Body of pancreas (tissue), 4 donors: ENCODE measurements at places on chromosomes 13 and 19. TPM values are rescaled to one million over a fixed set of nuclear protein-coding genes. Genes with fewer than 3 reads are reported as not detected.

Gene KLK1
- total RNA-seq: 947 TPM

DNA sequence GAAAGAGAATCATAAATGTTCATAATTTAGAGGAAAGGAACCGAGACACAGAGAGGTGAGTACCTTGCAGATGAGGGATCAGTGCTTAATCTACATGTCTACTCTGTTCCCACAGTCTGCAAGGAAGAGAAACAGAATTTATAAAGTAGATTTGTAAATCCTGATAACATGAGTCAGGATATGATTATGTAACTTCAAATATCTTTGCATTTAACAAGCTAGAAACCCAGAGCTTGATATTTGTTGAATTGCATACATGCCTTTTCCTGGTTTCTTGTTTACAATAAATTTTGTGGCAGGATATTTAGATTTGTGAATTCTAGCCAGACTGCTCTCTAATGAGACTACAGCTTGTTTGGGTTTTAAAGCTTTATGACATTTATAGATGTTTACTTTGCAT lies 219.2 kb downstream of the ENOX1 start:
- no peak overlapping the region for H3K4me3 ChIP-seq
- H3K27ac ChIP-seq: no peak overlapping the region
- H3K4me1 ChIP-seq: peaks cover 4% of the 10 kb centered on the region
- no peak for DNase-seq
- H3K36me3 ChIP-seq: no peaks in the 10 kb centered on the region

GRCh38 chr13:86269511-86269910 lies 470.3 kb upstream of the SLITRK6 start:
- no peak overlapping the region for H3K27ac ChIP-seq
- DNase-seq: no peak
- no peaks in the 10 kb centered on the region for H3K27me3 ChIP-seq
- H3K4me1 ChIP-seq: no peaks in the 10 kb centered on the region
- H3K4me3 ChIP-seq: no peak overlapping the region

DNA sequence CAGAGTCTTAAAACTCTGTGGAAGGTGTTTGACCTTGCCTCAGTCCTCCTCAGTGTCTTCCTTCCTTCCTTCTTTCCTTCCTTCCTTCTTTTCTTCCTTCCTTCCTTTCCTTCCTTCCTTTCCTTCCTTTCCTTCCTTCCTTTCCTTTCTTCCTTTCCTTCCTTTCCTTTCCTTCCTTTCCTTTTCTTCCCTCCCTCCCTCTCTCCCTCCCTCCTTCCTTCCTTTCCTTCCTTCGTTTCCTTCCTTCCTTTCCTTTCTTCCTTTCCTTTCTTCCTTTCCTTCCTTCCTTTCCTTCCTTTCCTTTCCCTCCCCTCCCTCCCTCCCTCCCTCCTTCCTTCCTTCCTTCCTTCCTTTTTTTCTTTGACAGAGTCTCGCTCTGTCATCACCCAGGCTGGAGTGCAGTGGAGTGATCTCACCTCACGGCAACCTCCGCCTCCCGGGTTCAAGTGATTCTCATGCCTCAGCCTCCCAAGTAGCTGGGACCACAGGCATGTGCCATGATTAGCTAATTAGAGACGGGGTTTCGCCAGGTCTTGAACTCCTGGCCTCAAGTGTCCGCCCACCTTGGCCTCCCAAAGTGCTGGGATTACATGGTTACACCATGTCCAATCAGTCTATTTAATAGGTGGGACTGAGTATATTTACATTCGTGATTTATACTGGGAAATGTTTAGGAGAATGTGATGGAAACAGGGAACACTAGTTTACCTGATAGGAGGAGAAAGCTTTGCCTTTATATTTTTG lies 16.3 kb downstream of the ZNF507 start:
- H3K4me1 ChIP-seq: peaks cover 28% of the 10 kb centered on the region

- H3K27me3 ChIP-seq: no peaks in the 10 kb centered on the region
- H3K27ac ChIP-seq: peak overlapping the region; percentile 80
- DNase-seq: no peak
- no peak overlapping the region for H3K4me3 ChIP-seq
These were observed 6.9 kb downstream of the PAK4 start for GRCh38 chr19:39132344-39132969.

DNA sequence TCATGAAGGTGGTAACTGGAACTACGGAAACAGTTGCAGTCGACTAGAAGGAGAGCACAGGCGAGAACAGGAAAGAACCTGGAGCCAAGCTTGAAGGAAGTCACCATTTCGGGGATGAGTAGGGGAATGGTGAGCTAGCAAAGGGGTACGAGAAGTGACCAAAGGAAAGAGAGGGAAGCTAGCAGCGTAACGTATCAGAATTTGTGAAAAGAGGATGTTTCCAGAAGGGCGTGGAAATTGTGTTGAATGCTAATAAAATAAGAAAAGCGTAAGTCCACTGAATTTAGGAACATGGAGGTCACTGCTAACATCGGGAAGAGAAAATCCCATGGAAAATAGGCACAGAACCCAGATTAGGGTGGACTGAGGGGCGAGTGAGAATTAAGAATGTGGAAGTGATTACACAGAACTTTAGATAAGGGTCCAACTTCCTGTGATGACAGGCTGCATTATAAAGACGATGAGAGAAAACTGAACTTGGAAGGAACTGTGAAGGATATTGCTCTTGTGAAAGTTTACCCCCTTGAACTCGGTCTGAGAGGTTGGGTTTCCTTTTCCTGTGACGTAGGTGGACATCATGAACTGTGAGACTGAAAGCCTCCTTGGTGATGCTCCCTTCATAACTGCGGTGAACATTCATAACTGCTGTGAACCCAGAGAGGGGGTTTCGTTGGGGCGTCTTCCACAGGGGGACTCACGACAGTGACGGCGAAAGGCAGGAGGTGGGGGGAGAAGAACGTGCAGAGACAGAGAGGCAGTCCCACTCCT lies 2.0 kb upstream of the FFAR2 start:
- H3K27ac ChIP-seq: no peak overlapping the region
- no peaks in the 10 kb centered on the region for H3K27me3 ChIP-seq
- no peaks in the 10 kb centered on the region for H3K36me3 ChIP-seq
- no peak overlapping the region for H3K4me3 ChIP-seq

DNA sequence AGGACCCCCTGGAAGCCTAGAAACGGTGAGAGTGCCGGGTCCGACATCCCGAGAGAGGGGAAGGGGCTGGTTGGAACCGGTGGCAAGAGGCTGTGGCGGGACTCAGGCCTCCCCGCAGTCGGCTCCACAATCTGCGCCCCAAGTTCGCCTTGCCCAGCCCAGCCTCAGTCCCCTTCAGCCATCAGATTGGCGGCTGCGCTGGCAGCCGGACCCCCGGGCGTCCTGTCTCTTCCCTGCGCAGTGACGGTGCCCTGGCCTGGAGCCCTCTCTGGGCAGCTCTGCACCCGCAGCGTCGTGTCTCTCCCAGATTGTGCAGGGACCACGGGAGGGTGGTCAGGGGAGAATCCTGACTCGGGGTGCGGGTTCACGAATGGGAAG lies 315 bp downstream of the ZNF492 start:
- DNase-seq: no peak
- no peaks in the 10 kb centered on the region for H3K36me3 ChIP-seq
- no peaks in the 10 kb centered on the region for H3K27me3 ChIP-seq
- peak overlapping the region; percentile 61 for H3K4me3 ChIP-seq

DNA sequence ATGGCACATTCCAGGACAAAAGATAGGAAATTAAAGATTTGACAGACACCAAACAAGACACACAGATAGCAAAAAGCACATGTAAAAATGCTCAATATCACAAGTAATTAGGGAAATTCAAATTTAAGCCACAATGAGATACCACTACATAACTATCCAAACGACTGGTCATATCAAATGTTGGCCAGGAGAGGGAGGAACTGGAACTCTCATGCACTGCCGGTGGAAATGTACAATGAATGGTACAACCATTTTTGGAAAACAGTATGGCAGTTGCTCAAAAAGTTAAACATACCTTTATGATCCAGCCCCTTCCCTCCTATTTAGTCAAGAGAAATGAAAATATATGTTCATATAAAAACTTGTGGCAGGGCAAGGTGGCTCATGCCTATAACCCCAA lies 36.8 kb upstream of the CYP2S1 start:
- no peak for DNase-seq
- no peak overlapping the region for H3K27ac ChIP-seq
- no peaks in the 10 kb centered on the region for H3K4me1 ChIP-seq
- no peak overlapping the region for H3K4me3 ChIP-seq

Gene PTPRH
- 15.8 TPM for total RNA-seq

- H3K36me3 ChIP-seq: no peaks in the 10 kb centered on the region
- H3K27ac ChIP-seq: no peak overlapping the region
- DNase-seq: no peak
- no peaks in the 10 kb centered on the region for H3K27me3 ChIP-seq
- H3K4me3 ChIP-seq: no peak overlapping the region
These were observed 301.6 kb downstream of the TEX29 start for GRCh38 chr13:111622051-111622531.

Gene AP2S1
- 49.1 TPM for total RNA-seq

Gene IL12RB1
- not detected for total RNA-seq

DNA sequence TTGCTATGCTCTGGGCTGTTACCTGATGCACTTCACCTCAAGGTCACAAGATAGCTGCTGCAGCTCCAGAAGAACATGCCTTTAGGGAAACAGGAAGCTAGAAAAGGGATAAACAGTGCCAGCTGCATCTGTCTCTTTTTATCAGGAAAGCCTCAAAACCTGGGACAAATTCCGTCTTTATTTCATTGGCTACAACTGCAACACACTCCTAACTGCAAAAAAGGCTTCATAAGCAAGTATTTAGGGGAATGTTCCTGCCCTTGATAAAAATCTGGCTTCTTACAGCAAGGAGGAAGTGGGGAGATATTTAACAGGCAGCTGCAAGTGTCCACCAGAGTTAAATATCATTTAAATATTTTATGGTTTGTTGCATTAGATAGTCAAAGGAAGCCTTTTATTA lies 34.2 kb upstream of the SERTM1 start:
- H3K4me1 ChIP-seq: no peaks in the 10 kb centered on the region
- no peak overlapping the region for H3K4me3 ChIP-seq
- DNase-seq: no peak
- H3K27me3 ChIP-seq: no peaks in the 10 kb centered on the region
- H3K36me3 ChIP-seq: no peaks in the 10 kb centered on the region

Gene TSC22D1
- total RNA-seq: 50.1 TPM

DNA sequence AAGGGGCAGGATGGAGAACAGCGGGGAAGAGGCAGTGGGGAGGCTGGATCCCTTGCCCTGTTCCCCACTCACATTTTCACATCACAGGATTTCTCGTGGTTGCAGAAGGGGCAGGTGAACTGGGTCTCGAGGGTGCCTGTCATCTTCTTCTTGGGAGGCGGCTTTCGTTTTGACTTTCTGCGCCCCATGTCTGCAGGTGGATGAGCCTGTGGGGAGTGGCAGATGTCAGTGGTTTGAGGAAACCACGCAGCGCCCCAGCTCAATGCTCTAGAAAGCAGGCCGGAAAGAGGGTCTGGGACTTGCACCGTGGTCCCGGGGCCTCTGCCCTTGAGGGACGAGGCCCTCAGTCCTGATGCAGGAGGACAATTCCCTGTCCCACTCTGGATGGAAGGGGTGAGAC lies 4.9 kb downstream of the ELOF1 start:
- H3K36me3 ChIP-seq: peaks cover 13% of the 10 kb centered on the region
- H3K27ac ChIP-seq: no peak overlapping the region
- H3K4me3 ChIP-seq: no peak overlapping the region
- H3K27me3 ChIP-seq: no peaks in the 10 kb centered on the region
- DNase-seq: no peak
- peaks cover 20% of the 10 kb centered on the region for H3K4me1 ChIP-seq

Gene SCGB2B2
- total RNA-seq: 0.52 TPM

DNA sequence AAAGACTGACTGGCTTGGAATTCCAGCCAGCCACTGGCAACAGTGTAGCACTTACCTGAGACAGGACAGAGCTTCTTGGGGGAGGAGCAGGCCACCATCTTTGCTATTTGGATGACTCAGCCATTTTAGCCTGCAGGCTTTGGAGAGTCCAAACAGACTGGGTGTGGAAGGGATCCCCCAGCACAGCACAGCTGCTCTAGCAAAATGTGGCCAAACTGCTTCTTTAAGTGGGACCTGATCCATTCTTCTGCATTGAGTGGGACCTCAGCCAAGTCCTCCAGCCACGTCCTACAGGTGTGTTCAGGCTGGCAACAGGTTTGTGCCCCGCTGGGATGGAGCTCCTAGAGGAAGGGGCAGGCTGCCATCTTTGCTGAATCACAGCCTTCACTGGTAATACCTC lies 80.0 kb downstream of the NDFIP2 start:
- H3K27me3 ChIP-seq: no peaks in the 10 kb centered on the region
- no peaks in the 10 kb centered on the region for H3K4me1 ChIP-seq
- DNase-seq: no peak
- H3K4me3 ChIP-seq: no peak overlapping the region
- H3K36me3 ChIP-seq: no peaks in the 10 kb centered on the region
- no peak overlapping the region for H3K27ac ChIP-seq

GRCh38 chr13:107079423-107080049 lies 511.6 kb upstream of the ARGLU1 start:
- no peaks in the 10 kb centered on the region for H3K27me3 ChIP-seq
- no peaks in the 10 kb centered on the region for H3K4me1 ChIP-seq
- no peak overlapping the region for H3K27ac ChIP-seq
- H3K4me3 ChIP-seq: no peak overlapping the region

- no peak overlapping the region for H3K27ac ChIP-seq
- peaks cover 22% of the 10 kb centered on the region for H3K4me1 ChIP-seq
- H3K36me3 ChIP-seq: no peaks in the 10 kb centered on the region
- no peaks in the 10 kb centered on the region for H3K27me3 ChIP-seq
- no peak overlapping the region for H3K4me3 ChIP-seq
- peak; percentile 87 for DNase-seq
These were observed 94.0 kb upstream of the RFC3 start for GRCh38 chr13:33723772-33724435.

DNA sequence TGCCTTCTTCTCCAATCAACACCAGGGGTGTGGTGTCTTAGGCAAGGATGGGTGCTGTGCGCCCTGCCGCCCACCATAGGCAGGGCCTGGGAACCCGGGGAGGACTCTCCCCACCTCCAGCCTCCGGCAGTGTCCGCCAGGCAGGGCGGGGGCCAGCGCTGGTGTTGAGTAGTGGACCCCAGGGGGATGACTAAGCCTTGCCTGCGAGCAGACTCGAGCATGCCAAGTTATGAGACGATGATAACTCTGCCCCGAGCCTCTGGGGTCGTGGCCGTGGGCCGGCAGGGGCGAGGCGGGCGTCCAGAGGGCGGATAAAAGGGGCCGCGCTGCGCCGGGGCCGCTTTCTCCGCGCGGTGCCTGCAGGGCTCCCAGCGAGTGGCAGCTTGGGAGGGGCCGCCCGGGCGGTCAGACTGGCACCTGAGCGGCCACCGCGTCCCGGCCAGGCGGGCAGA lies at the start of gene MEDAG:
TSS of gene MEDAG (plus strand) at position 340 of the 452 bp plus-strand sequence. CDS start 245 bp downstream, outside the sequence.
- no peak within 1 kb of the TSS for H3K4me3 ChIP-seq
- no peaks in the 10 kb centered on the region for H3K36me3 ChIP-seq
- peak; percentile 47 for DNase-seq
- peaks cover 13% of the 10 kb centered on the region for H3K4me1 ChIP-seq
- no peak within 1 kb of the TSS for H3K27ac ChIP-seq

- H3K4me1 ChIP-seq: peaks cover 26% of the 10 kb centered on the region
- peak; percentile 57 for DNase-seq
- H3K27ac ChIP-seq: peak overlapping the region; percentile 70
- H3K36me3 ChIP-seq: no peaks in the 10 kb centered on the region
These were observed 666 bp downstream of the SAMD1 start for GRCh38 chr19:14089662-14090508.
